ENCODE measurements at places on chromosomes 7 and 10. TPM values are rescaled to one million over a fixed set of nuclear protein-coding genes. Genes with fewer than 3 reads are reported as not detected.
A peak's percentile ranks its signal among the peaks of the same experiment; 100 is the strongest.

DNA sequence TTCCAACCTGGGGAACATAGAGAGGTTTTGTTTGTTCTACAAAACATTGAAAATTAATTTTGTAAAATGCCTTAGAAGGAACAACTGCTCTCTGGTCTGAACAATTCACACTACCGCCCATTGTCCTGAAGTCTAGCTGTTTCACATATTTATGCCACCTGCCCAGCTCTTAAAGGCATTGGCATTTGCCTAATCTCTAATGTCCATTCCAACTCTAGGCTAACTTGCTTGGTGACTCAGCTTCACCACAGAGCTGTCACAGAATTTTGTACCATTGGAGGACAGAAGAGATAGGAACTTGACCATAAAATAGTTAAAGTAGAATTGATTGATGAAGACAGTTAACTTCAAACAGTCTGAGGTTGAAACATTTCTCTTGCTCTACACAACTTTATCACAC, 53.5 kb upstream of the PPP1R17 start:
- no peaks in the 10 kb centered on the region for H3K36me3 ChIP-seq
- no peaks in the 10 kb centered on the region for H3K4me1 ChIP-seq
- no peaks in the 10 kb centered on the region for H3K27me3 ChIP-seq
- H3K27ac ChIP-seq: no peak overlapping the region
- no peak overlapping the region for H3K4me3 ChIP-seq

GRCh38 chr7:96598421-96598820, 111.2 kb downstream of the SEM1 start:
- no peak for DNase-seq
- no peaks in the 10 kb centered on the region for H3K36me3 ChIP-seq
- no peaks in the 10 kb centered on the region for H3K27me3 ChIP-seq
- no peak overlapping the region for H3K27ac ChIP-seq

GRCh38 chr7:112452102-112452888, 2.0 kb downstream of the IFRD1 start:
- peaks cover 38% of the 10 kb centered on the region for H3K4me1 ChIP-seq
- peak overlapping the region; percentile 92 for H3K4me3 ChIP-seq
- H3K36me3 ChIP-seq: no peaks in the 10 kb centered on the region
- peak overlapping the region; percentile 100 for H3K27ac ChIP-seq
- no peaks in the 10 kb centered on the region for H3K27me3 ChIP-seq
- DNase-seq: peak; percentile 74

DNA sequence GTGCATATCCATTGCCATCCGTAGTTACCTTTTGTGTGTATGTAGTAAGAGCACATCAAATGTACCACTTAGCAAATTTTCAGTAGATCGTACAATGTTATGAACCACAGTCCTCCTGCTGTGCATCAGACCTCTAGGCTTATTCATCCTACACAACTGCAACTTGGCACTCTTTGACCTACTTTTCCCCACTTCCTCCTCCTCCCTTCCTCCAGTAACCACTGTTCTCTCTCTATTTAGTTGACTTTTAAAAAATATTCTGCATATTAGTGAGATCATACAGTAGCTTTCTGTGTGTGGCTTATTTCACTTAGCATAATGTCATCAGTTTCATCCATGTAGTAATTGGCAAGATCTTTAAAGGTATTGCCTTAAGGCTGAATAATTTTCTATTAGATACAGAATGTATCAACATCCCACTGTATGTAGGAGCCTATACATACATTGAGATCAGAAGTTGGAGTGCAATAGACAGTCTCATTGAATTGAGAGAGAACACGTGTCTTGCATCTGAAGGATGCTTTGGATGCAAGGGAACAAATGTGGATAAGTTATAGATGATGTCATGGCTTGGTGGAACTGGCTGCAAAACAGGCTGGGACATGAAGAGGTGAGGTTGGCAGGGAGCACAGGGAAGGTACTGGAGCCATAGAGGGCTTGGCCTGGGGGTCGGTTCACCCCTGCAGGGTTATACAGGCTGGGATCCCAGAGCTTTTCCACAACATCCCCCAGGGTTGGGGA, 83.0 kb upstream of the FAM180A start:
- DNase-seq: no peak
- no peaks in the 10 kb centered on the region for H3K27me3 ChIP-seq
- no peaks in the 10 kb centered on the region for H3K36me3 ChIP-seq
- H3K27ac ChIP-seq: no peak overlapping the region
- no peak overlapping the region for H3K4me3 ChIP-seq

DNA sequence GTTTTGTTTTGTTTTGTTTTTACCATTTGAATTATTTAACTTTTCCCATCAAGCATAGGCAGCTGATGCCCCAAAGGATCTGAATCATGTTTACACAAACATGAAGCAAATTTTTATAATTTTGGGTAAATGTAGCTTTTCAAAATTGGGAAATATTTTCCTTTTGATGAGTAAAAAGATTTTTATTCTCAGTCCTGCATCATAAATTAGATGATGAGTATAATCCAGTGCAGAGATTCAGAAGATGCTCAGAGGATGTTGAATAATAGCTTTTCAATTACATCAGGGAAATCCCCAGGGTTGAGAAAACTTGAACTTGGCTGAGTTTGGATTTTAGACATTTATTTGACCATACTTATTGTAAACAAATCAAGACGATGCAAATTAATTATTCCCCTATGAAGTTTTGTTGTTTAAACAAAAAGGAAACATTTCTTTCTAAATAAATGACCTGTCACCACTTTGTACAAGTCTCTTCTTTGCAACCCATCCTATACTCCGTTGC, 121.7 kb downstream of the FAM204A start:
- no peaks in the 10 kb centered on the region for H3K36me3 ChIP-seq
- no peaks in the 10 kb centered on the region for H3K4me1 ChIP-seq

Gene NKX2-3
- not detected for total RNA-seq

Gene CTTNBP2
- 0.49 TPM for total RNA-seq

Gene GRM3
- total RNA-seq: not detected

Gene TAS2R41
- not detected for total RNA-seq
